ENCODE measurements at places on chromosomes 1 and 21. TPM values are rescaled to one million over a fixed set of nuclear protein-coding genes. Genes with fewer than 3 reads are reported as not detected.

DNA sequence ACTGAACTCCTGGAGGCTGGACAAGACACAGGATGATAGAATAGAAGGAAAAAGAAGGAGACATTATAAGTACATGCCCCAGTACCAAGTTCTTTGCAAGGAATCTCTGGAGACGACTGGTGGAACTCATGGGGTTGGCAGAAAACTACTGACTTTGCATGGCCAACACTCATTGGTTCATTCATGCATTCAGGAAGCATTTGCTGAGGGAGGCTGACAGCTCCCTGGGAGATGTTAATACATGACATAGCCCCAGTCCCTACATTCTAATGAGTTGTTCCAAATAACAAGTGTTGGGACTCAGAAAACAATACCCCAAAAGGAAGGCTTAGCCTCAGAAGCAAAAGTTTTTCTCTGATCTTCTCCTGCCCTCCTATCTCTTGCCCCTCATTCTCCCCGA is 172.8 kb upstream of the IRF2BP2 start:
- no peak for DNase-seq

DNA sequence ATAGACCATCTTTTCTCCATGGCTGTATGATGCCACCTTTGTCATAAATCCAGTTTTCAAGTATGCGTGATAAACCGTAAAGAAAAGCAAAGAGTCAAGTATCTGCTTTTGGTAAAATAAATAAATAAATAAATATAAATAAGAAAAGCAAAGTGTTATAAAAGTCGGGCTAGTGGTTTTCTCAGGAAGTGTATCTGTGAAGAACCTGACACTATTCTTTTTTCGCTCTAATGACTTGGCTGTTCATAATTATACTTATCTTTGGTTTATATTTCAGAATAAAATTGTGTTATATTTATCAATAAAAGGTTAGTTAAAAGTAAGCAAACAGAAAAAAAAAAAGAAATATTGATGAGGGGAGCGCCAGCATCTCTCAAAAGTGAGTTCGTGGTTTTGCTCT is 594 bp upstream of the EXO5 start:
- no peak for DNase-seq

- DNase-seq: no peak
These were observed 133.7 kb upstream of the CTTNBP2NL start for GRCh38 chr1:112262316-112262715.

The LRRC39 gene
- not detected for total RNA-seq
